Activated naive CD4-positive, alpha-beta T cell treated with anti-CD3 and anti-CD28 coated beads for 36 hours (primary cell): ENCODE measurements at places on chromosomes 1 and 21.
A peak's percentile ranks its signal among the peaks of the same experiment; 100 is the strongest.

DNA sequence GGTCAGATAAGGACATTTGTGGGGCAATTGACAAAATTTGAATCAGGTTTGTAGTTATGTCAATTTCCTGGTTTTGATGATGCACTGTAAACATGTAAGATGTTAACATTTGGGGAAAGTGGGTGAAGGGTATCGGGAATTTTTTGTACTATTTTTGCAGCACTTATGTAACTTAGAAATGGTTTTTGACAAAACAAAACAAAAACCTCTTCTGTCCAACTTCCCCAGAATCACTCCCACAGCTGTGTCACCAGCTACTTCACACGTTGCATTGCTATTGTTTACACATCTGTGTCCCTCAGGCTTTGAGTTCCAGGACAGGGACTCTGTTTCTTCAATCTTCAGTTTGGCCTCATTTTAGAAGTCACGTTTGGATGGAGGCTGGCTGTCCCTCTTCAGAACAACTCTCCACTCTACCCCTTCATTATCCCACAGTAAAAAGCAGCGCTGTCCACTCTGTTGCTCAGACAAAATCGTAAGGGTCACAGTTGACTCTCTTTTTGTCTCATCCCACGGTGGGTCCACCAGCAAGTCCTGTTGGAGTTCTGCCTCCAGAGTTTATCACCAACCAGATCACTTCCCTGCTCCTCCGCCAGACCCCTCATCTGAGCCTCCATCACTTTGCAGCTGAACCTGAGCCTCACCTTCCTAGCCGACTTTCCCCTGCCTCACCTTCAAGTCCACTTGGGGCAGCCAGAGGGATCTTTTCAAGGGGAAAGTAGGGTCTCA, 63.2 kb downstream of the NENF start:
- DNase-seq, result no peak

- no peak for DNase-seq
Observed at GRCh38 chr1:168407832-168408538, 127.3 kb downstream of the TBX19 start.

GRCh38 chr1:218344814-218345672, at the start of gene TGFB2:
Gene TGFB2, plus strand, starts transcription at chr1:218345336. Its CDS starts 1,366 bp downstream, at chr1:218346702.
- DNase-seq, result peak; percentile 53

GRCh38 chr1:206864939-206865671, at the start of gene IL20:
Gene IL20, plus strand, starts transcription at chr1:206865623. Its CDS starts 230 bp downstream, at chr1:206865853.
- DNase-seq, result peak; percentile 98

- DNase-seq, result no peak
Observed at GRCh38 chr1:156662005-156662799, 15.0 kb downstream of the NES start.

GRCh38 chr1:1954831-1955441, 35.9 kb upstream of the TMEM52 start:
- DNase-seq, result peak; percentile 41

- no peak for DNase-seq
Observed at GRCh38 chr1:188343914-188344313, 1515.2 kb downstream of the PLA2G4A start.
